Stimulated activated CD8-positive, alpha-beta memory T cell treated with anti-CD3 and anti-CD28 coated beads, Interleukin-15, amount 100 ng/mL, for 24 hours (primary cell): ENCODE measurements at places on chromosomes 7 and 10.

DNA sequence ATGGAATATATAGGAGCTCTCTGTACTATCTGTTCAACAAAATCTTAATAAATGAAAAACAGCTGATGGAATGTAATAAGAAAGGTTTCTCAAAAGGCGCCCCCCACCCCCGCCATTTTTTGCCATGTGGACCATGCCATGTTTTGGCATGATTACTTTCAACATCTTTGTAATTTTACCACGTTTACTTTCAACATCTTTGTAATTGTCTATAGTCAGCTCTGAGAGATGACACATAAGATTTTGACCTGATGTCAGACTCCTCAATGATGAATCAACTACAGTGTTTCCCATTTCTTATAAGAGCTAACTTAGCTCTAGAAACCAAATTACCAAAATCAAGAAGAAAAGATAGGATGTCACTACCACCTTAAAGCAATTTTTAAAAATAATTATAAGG is 144.9 kb upstream of the AHR start:
- DNase-seq = no peak

- no peak for DNase-seq
These were observed 6.5 kb upstream of the TSPAN13 start for GRCh38 chr7:16747102-16747501.

DNA sequence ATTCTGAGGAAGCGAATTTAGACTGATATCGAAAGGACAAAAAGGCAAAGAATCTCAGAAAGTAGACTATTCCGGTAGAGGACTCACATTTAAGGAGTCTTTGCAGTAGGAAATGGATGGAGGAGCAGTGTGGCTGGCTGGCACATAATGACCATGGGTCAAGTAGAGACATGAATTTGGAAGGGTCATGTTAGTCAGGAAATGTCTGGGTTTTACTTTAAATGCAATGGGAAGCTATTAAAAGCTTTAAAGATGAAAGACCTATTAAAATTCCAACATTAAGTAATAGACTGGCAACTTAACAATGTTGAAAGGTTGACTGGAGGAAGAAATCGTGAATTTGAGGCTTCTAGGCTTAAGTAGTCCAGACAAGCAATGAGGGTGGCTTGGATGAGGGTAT is 90.0 kb upstream of the SEMA3C start:
- DNase-seq = no peak

DNA sequence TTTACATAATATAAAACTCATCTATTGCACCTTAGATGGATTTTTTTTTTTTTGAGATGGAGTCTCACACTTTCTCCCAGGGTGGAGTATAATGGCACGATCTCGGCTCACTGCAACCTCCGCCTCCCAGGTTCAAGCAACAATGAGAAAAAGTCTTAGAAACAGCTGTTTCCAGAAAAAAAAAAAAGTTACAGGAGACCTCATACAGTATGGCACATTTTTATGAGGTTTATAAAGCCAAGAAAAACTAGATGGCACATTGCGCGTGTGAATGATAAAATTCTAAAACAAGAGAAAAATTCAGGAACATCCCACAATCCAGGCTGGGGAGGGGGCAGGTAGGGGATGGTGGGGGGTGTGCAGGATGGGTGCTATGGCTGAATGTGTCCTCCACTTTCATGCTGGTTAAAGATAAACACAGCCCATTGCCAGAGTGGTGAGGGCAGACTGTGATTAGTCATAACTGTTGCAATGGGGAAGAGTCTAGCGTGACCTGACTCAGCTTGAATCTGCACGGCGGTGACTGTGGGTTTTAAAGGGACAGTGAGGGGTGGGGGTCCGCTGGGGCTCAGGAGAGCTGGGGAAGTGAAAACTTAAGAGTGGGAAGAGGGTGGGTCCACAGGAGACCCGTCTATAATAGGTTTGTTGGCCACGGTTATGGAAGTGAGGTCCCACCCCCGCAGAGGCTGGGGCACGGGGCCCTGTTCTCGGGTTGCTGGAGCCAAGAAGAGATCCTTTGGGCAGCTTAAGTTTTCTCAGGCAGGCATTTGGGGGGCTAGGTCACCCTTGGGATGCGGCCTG is 11.9 kb upstream of the LRRC27 start:
- DNase-seq = no peak

DNA sequence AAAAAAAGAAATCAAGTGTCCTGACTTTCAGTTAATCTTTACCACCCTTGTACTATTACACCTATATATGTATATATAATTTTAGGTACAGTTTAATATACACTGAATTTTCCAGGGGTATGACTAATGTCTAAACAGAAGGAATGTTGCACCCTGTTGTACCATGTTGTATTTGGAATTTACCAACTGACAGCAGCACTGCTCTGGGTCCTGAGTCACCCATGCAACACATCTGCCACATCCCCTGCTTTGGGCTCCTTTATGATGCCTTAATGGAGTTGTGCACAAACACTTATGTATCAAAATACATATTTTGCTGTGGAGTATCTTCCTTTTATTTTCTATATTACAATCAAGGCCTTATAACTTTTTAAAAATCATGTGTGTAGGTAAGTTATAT is 21.2 kb downstream of the YAE1 start:
- DNase-seq = no peak

DNA sequence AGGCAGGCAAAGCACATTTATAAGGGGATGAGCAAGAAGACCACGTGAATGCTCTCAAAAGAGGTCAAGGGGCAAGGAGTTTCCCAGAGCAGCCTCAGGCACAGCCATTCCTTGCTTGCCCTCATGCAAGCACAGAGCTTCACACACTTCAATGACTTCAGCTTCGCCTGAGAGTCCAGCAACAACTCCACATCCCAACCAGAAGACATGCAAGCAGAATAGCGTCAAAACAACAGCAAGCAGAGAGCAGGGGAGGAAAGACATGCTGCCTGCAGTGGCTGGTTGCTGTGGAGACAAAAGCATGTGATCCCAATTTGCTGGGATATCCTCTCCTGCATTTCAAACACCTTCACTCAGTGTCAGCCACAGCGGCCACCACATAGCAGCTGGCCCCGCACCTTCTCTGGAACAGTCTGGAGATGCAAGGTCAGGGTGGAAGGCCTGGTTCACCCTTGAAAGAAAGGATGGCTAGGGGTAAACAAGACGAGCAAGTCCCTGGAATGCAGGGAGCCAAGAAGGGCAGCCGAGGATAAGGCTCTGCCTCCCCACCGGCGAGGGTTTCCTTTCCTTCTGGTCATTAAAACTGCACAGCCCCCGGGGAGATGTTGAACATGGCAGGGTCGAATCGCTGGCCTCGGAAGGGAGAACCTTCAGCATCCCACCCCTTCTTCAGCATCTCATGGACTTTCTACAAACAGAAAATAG is 60.2 kb upstream of the CAMK2B start:
- no peak for DNase-seq
